ENCODE measurements at places on chromosomes 3 and 15.
A peak's percentile ranks its signal among the peaks of the same experiment; 100 is the strongest.

GRCh38 chr3:123318374-123318773 lies 116.6 kb downstream of the SEC22A start:
- no peak for DNase-seq

- DNase-seq, result no peak
These were observed 790.7 kb downstream of the ROBO1 start for GRCh38 chr3:78977073-78977472.

- no peak for DNase-seq
These were observed 102.0 kb downstream of the TBC1D2B start for GRCh38 chr15:77975332-77976094.

GRCh38 chr15:45827766-45828165 lies 192.9 kb downstream of the SQOR start:
- DNase-seq, result no peak

- DNase-seq, result no peak
These were observed 50.4 kb downstream of the COL6A5 start for GRCh38 chr3:130395916-130396315.

DNA sequence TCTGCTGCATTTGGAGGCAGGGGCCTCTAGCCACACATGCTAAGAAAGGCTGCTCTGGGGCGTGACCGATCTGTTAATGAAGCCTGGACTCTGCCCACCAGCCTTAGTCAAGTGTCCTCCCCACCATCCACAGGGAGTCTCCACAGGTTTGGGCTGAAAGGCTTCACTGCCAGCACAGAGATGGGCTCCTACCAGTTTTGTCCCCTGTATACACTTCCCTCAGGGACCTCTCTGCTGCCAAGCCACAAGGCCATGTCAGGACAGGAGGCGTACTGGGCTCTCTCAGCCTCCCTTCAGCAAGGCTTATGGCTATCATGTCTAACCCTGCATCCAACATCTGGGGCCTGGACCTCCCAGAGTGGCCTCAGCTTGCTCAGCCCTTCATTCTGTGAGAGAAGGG lies 23.5 kb downstream of the KIF9 start:
- no peak for DNase-seq

- no peak for DNase-seq
These were observed 27.1 kb upstream of the SKIL start for GRCh38 chr3:170330366-170330765.

DNA sequence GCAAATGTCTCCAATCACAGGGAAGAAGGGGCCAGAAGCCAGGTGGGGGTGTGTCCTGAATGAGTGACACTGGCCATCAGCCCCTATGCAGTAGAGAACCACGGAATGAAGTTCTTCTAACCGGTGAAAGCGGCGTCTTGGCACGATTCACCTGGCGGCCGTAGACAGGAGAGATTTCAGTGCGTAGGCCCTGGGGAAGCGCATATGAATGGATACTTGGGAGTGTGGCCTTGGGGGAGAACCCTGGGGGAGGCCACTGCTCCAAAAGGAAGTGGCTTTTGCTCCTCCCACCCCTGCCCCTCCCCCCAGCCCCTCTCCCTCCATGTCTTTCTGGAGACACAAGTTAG lies 43.6 kb downstream of the RBPMS2 start:
- DNase-seq, result no peak

- DNase-seq, result no peak
These were observed at the start of gene CIDEC for GRCh38 chr3:9879830-9880549. CIDEC (minus strand) TSS chr3:9880253; CDS start chr3:9878486, 1,767 bp downstream.

GRCh38 chr3:159232966-159233365 lies 431.1 kb downstream of the MFSD1 start:
- DNase-seq, result no peak

GRCh38 chr3:149554826-149555225 lies 80.3 kb downstream of the TM4SF4 start:
- no peak for DNase-seq

DNA sequence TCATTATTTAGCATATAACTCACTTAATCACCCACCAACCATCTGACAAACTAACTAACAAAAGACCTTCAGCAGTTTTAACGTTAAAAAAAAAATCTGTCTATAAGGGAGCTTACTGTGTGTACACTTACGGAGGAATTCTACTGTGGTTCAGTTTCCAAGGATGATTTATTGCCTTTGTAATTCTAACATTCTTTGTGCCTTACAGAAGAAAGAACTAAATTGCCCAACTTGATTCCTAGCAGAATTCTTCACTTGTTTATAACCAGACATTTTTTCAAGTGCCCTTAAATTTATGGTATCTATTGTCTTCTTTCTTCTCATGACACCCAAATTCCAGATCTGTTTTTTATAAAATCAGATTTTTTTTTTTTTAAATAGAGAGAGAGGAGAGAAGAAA lies 119.7 kb upstream of the IGSF10 start:
- no peak for DNase-seq

- no peak for DNase-seq
These were observed 23.7 kb downstream of the TCF12 start for GRCh38 chr15:56942118-56942517.

DNA sequence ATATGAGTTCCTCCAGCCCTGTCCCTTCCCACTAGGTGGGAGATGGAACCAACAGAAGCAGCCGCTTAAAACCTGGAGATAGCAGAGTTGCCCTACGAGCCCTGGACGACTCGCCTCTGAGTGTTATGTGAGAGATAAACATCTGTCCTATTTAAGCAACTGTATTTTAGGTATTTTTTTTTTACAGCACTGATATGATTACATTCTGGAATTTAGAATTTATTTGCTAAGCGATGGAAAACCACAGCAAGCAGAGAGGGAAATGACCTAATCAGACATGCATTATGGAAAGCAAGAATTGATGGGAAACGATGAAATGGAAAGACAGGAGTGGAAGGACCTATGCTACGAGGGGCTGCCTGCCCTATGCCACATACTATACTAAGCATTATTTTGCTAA lies 379.0 kb upstream of the IL12A start:
- no peak for DNase-seq

GRCh38 chr3:11643201-11643603 lies 513 bp downstream of the VGLL4 start:
- no peak for DNase-seq

- peak; percentile 34 for DNase-seq
These were observed 53.7 kb downstream of the NMD3 start for GRCh38 chr3:161274691-161275298.

DNA sequence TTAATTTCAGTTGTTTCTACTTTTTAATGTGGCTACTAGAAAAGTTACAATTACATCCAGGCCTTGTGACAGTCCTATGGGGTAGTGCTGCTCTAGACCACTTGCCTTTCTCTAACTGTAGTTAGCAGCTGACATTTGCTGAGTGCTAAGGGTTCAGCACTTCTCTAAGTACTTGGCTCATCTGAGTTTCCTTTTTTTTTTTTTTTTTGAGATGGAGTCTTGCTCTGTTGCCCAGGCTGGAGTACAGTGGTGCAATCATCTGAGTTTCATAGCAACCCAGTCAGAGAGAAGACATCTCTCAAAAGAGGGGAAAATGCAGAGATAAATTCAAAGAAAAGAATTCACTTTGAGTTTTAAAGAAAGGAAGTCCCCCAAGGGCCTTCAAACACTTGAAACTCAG lies 130.8 kb downstream of the MYLK start:
- DNase-seq, result no peak

DNA sequence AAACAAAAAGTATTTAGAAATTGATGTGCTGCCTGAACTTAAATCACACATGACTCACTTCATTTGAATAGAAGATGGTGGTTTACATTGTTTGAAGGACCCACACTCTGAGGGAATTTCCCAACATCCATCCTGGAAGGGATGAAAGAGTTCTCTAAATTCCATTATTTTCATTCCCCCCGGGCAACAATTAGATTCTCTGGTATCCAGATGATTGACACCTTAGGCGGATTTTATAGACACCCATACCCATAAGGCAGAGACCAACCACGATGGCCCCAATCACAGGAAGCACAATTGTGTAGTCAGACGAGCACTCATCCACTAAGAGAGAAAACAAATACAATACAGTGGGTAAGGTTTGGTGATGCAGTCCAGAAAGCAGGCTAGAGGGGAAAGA lies 24.6 kb upstream of the MCCC1 start:
- no peak for DNase-seq

- DNase-seq, result no peak
These were observed 245.4 kb upstream of the CBLB start for GRCh38 chr3:106114220-106114619.

GRCh38 chr3:53259427-53260259 lies 3.8 kb upstream of the TKT start:
- no peak for DNase-seq

DNA sequence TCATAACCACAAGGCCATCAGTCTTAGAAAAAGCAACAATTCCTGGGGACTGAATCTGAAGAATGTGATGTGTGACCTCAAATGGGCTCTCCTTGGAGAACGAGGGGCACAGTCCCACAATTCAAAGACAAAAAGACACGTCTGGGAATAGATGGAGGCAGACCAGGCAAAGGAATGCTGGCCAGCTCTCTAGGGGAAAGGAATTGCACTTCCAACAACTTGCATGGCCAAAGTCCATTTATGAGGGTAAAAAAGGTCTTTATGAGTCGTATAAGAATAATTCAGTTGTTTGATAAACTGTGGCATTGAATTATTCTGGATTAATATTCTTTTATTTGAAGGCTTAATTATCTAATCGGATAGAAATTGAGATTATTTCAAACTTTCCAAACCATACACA lies 180.5 kb upstream of the FEZF2 start:
- DNase-seq, result no peak

DNA sequence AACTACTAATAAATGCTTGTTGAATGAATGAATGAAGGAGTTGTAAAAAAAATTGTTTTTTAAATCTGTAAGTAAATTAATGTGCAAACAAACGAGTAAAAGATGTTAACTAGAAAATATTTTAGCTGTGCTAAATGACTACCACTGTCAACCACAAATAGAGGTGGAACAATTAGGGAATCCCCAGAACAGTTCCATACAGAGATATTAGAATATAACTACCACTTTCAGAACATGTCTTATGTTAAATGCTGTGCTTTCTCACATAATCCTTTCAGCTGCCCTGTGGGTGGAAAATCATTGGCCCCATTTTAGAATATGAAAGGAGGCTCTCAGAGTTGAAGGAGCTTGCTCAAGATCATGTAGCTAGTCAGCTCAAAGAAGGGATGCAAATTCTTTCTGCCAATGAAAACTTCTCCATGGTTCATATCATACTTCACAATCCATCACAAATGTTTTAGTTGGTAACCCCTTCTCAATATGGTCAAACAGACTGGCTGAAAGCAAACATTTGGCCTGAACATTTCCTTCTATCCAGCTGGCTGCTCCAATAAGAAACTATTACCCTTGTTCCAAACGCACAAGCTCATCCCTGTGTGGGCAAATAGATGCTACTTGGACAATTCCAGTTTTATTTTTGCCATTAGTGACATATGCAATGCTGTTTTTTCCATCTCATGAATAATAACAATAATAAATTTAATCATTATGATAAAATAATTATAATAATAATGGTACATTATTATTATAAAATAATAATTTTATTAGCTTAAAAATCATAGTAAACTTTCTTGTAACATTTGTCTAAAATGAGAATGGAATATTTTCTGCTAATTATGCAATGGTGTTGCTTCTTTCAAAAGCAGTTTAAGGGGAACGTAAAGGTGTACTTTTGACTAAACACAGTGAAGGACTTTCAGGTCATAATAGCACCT lies 290.4 kb upstream of the STT3B start:
- no peak for DNase-seq

- DNase-seq, result no peak
These were observed 17.9 kb downstream of the CRYGS start for GRCh38 chr3:186526256-186526606.

- DNase-seq, result no peak
These were observed 84.9 kb downstream of the SMAD6 start for GRCh38 chr15:66786708-66787488.

DNA sequence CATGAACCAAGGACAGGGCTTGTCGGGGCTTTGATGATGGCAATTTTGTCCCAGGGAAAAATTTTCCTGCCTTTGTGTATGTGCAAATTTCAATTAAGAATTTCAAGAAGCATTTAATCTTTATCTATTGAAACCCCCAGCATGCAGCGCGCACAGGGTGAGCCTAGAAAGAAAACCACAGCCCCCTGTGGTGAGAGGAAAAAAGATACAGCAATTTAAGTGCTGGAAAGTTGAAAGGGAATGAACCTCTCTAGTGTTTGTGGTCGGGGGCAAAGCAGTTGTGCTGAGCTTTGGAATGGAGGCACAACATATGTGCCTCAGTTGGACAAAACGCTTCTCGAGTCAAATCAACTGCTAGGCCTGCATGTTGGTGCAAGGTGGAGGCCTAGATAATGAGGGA lies 111.8 kb upstream of the C15orf61 start:
- peak; percentile 25 for DNase-seq

DNA sequence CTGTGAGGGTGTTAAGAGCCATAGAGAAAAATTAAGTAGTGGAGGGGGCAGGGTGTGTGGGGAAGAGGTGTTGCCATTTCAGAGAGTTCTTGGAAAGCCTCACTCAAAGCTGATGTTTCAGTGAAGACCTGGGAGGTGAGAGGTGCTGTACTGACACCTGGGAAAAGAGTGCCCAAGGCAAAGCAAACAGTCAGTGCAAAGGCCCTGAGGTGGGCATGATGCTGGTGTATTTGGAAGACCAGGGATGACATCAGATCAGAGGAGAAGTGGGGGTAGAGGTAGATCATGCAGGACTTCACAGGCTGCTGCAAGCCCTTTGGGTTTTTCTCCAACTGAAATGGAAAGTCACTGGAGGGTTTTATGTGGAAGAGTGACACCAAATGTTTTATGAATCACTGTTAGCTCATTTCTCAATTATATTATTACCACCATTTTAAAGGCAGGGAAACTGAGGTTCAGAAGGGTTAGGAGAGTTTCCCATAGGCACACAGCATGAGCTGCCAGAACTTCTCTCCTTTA lies 42.8 kb upstream of the SMAD3 start:
- no peak for DNase-seq

- no peak for DNase-seq
These were observed 6.8 kb upstream of the C2CD4B start for GRCh38 chr15:62171882-62172281.

- DNase-seq, result no peak
These were observed 22.4 kb downstream of the CXCR6 start for GRCh38 chr3:45965653-45966052.

DNA sequence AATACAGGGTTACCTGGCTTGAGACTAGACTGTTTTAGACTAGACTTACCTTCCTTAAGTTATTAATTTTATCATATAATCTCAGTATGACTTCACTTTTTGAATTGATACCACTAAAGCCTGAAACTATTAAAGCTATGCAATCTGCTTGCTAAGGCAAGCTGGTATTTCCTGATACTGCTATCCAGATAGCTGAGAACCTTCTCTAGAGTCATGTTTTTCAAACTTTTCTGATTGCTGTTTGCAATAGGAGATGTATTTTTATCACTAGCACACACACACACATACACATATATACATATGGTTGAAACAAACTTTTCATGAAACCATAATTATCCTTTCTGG lies 9.3 kb upstream of the MAGI1 start:
- no peak for DNase-seq

GRCh38 chr3:141262308-141262705 lies 30.7 kb downstream of the PXYLP1 start:
- no peak for DNase-seq

GRCh38 chr3:30146978-30147377 lies 459.4 kb upstream of the TGFBR2 start:
- no peak for DNase-seq

GRCh38 chr3:193744048-193744821 lies 151.2 kb downstream of the OPA1 start:
- peak; percentile 95 for DNase-seq

GRCh38 chr3:28816017-28816416 lies 464.9 kb upstream of the RBMS3 start:
- DNase-seq, result no peak

- no peak for DNase-seq
These were observed 43.1 kb downstream of the CEMIP start for GRCh38 chr15:80822256-80822655.

- no peak for DNase-seq
These were observed 47.1 kb downstream of the FAH start for GRCh38 chr15:80199869-80200268.

Data from NCI-H345 (cell line).